ENCODE measurements at places on chromosomes 2 and 18. TPM values are rescaled to one million over a fixed set of nuclear protein-coding genes. Genes with fewer than 3 reads are reported as not detected.
A peak's percentile ranks its signal among the peaks of the same experiment; 100 is the strongest.

DNA sequence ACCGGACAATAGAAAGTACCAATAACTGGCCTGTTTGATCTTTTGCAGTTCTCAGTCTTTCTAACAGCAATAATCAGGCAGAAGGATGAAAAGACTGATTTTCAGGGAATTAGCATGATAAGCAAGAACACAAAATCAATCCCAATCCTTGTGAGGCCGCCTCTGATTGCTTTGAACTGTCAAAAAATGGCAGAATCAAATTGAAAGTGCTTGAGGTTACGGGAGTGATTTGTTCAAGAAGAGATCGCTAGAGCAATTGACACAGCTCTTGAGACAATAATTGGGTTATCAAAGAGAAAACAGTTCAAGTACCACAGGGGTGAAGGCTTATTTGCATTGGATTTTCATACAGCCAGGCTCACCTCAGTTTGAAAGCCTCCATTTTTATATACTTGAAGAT is 663.4 kb downstream of the ARHGAP15 start:
- no peak for DNase-seq

GRCh38 chr2:174970092-174970491 is 35.1 kb downstream of the CHN1 start:
- peak; percentile 45 for DNase-seq

Gene ASIC4
- total RNA-seq = not detected

GRCh38 chr2:45379399-45380087 is 231.5 kb downstream of the SRBD1 start:
- DNase-seq = no peak

Gene AMER3
- total RNA-seq = not detected

DNA sequence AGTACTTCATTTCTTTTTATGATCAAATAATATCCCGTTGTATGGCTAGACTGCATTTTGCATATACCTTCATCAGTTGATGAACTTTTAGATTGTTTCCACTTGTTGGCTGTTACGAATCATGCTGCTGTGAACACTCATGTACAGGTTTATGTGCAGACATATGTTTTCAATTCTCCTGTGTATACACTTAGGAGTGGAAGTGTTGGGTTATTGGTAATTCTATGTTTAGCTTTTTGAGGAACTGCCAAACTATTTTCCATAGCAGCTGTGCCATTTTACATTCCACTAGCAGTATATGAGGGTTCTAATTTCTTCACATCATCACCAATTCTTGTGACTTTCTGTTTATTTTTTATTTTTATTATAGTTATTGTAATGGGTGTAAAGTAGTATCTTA is 32.1 kb upstream of the LCLAT1 start:
- no peak for DNase-seq

DNA sequence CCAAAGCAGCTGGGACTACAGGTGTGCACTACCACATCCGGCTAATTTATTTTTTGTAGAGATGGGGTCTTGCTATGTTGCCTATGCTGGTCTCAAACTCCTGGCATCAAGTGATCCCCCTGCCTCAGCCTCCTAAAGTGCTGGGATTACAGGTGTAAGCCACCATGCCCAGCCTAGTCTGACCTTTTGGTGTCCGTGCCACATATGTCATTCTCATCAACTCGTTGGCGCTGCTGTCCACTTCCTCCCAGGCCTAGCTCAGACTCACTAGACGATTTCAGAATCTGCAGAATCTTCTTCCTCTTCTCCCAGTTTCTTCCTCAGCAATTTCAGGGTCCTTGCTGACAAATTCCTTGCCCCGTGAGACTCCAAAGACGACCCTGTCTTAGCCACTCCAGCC is 39.8 kb upstream of the DNMT3A start:
- DNase-seq = no peak

GRCh38 chr2:239363946-239364637 is 36.7 kb downstream of the HDAC4 start:
- DNase-seq = no peak

Gene CNTNAP5
- total RNA-seq = not detected

DNA sequence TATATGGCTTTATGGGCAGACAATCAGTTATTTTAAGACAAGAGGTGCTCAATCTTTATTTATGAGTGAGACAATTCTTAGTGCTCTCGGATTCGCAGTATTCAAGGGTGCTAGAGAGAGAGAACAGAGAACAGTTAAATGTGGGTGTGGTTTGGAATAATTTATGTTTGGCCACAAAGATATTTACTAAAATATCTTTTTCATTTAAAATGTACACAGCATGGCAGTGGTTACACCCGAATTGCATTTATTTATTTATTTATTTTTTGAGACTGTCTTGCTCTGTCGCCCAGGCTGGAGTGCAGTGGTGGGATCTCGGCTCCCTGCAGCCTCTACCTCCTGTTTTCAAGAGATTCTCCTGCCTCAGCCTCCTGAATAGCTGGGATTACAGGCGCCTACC is 109.2 kb downstream of the CDCA7 start:
- no peak for DNase-seq

Gene SGO2
- total RNA-seq = 25.6 TPM

DNA sequence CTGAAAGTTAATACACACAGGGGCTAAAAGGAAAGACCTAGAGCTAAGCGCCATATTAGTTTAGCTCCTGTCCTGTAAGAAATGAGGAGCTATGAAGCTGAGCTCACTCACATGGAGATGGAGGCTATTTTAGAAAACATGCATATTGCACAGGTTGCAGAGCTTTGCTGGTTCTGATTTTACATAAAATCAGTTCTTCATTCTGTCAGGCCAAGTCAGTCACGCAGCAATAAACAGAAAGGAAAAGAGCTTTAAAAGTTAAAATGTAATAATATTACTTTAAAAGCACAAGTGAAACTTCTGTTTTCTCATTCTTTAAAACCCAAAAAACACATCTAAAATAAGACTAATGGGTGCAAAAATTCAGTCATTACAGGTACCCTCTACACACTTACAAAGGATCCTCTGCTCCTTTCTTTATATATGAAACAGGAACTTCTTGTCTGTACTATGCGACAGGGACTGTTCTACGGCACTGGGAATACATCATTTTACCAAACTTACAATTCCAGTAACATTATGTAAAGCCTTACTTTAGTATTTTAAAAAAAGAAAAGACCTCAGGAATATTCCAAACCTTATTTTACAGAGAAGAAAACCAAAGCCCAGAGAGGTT is 113.8 kb downstream of the THADA start:
- no peak for DNase-seq

DNA sequence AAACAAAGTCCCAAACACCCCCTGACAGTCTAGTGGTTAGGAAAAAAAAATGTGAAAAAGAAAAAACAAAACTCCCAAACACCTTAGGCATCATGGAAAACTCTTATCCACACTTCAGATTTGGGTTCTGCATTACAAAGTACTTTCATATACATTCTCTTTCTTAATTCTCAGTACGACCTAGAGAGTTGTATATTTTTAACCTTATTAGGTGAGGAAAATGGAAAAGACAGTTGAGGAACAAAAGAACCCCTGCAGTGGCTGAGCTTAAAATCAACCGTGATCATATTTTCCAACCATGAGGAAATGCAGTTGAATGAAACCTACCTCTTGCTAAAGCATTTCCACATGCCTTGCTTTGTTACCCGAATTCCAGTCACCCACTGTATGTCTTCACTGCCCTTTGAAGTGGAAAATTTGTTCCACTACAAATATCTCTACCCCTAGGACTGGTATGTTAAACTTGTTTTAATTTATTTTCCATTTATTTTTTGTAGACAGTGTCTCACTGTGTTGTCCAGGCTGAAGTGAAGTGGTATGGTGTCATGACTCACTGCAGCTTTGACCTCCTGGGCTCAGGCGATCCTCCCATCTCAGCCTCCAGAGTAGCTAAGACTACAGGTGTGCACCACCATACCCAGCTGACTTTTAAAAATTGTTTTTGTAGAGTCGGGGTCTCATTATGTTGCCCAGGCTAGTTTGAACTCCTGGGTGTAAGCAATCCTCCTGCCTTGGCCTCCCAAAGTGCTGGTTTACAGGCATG is 56.9 kb upstream of the LPIN2 start:
- no peak for DNase-seq

GRCh38 chr2:151518802-151519201 is 109.1 kb downstream of the RIF1 start:
- DNase-seq = peak; percentile 32

GRCh38 chr2:71313016-71313766 is 18.4 kb upstream of the ZNF638 start:
- no peak for DNase-seq

- no peak for DNase-seq
These were observed 14.4 kb upstream of the SLC39A10 start for GRCh38 chr2:195642679-195643068.

- DNase-seq = no peak
These were observed 29.4 kb downstream of the YWHAQ start for GRCh38 chr2:9601397-9601796.

Gene TUBA4B
- total RNA-seq = not detected

DNA sequence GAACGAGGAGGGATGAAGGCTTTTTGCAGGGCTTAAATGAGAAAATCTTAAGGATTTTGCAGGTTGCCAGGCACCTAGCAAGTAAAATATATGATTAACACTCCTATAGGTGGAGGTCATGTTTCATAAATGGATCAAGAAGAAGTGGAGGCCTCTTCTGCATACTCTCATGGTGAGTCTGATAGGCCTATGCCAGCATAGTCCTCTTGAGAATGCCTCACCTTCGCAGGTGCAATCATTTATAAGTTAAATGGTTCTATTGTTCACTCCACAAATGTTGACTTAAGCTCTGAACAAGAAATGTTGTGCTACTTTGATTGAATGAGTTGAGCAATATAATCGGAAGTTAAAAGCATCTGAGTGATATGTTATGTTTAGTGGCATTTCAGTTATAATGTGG is 12.1 kb downstream of the LRRTM1 start:
- DNase-seq = no peak

GRCh38 chr2:177433402-177433801 is 40.8 kb downstream of the AGPS start:
- peak; percentile 20 for DNase-seq

DNA sequence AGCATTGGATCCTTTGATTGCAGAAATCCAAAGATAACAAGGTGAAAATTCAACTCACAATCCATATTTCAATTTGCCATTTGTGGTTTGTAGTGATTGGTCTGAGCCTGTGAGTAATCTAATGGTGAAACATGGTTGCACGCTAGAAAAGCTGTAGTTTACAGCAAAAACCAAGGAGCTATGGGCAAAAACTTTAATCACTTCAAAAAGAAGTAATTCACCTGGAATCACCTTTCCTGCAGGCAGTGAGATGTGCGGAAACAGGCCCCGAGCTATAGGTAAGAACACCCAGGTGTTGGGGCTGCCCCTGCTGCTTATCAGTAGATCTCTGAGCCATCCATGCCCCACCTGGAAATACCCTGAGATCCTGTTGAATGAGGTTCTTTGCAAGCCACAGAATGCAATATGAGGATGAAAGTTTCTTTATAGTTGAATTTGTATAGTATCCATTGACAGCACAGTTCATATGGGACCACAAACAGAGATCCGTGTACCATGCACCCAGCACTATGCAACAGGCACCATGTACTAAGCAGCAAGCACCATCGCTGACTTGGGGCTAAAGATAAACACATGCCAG is 208.2 kb downstream of the SPP2 start:
- DNase-seq = peak; percentile 83

Gene TFCP2L1
- total RNA-seq = 3.5 TPM

DNA sequence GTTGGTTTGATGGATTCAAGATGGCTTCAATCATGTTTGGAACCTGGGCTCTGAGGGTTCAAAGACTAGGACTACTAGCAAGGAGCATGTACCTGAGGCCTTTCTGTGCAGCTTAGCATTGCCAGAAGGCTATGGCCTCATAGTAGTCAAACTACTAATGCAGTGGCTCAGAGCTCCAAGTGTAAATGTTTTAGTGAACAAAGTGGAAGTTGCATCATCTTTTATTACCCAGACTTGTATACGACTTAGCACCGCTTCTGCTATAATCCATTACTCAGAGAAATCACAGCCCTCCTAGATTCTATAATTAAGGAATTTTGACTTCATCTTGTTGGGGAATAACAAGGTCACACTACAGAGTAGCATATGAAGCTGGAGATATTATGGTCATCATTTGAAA is 210.5 kb downstream of the ERBB4 start:
- no peak for DNase-seq

- DNase-seq = no peak
These were observed 120.9 kb upstream of the DCC start for GRCh38 chr18:52219102-52219501.

DNA sequence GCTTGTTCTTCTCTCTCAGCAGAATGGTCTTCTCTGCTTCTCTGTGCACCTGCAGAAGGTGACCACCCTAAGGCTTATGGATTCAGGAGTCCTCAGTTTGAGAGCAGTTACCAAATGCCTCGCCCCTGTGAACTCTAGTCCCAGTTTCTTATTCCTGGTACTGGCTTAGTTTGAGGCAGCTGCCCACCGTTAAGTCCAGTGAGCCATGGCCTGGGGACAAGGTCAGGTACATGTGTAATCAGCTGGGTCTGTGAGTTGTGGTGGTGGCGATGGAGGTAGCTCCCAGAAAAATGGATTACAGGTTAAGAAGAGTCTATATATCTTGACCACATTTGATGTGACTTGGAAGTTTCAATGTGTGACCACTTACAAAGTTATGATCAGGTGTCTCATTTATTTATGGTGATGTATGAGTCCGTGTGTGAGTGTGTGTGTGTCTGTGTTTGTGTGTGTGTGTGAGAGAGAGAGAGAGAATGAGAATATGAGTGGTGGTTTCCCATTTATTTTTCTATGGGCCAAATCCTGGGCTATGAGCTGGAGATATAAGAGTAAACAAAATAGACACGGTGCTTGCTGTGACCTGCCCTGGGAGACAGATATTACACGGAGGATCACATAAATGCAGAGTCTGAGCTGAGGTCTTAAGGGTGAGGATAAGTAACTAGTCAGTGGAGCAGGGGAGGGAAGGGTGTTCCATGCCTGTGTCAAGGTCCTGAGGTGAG is 13.0 kb upstream of the IL1RN start:
- DNase-seq = no peak

GRCh38 chr2:172196768-172197431 is 94.2 kb upstream of the DLX2 start:
- peak; percentile 69 for DNase-seq

Gene SOX11
- total RNA-seq = not detected

DNA sequence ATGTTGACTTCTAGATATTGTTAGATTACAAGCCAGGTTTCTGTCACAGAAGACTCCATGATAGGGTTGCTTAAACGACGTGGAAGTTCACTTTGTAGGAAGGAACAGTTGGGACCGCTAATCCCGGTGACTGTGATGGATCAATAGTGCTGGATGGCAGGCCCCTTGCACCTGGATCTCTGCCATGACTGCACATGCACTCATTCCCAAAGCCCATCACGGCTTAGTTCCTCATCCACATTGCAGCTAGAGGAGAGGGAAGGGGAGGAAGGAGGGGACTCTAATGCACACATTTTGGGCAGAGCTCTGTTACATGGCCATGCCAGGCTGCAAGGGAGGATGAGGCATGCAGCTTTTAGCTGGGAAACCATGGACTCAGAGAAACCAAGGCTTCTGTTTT is 773.7 kb upstream of the RAB6C start:
- DNase-seq = no peak

- DNase-seq = no peak
These were observed 65.3 kb upstream of the FOXI3 start for GRCh38 chr2:88517759-88518201.

GRCh38 chr2:231886071-231886681 is 40.0 kb downstream of the NPPC start:
- DNase-seq = no peak

Gene LIMS3
- 0.26 TPM for total RNA-seq
